ENCODE measurements at places on chromosomes 1 and 21.
A peak's percentile ranks its signal among the peaks of the same experiment; 100 is the strongest.

DNA sequence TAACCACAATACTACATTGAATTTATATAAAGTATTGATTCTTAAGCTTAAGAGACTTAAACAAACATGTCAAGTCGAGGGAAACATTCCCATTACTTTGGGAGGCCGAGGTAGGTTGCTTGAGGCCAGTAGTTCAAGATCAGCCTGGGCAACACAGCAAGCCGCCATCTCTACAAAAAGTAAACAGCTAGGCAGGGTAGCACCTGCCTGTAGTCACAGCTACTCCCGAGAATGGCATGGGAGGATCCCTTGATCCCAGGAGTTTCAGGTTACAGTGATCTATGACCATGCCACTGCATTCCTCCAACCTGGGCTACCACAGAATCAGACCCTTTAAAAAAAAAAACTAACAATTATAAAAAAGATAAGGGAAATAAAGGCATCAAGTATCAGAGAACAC is 50.4 kb downstream of the EIF4G3 start:
- no peak for DNase-seq

GRCh38 chr1:209008586-209008985 is 574.9 kb upstream of the CAMK1G start:
- no peak for DNase-seq

DNA sequence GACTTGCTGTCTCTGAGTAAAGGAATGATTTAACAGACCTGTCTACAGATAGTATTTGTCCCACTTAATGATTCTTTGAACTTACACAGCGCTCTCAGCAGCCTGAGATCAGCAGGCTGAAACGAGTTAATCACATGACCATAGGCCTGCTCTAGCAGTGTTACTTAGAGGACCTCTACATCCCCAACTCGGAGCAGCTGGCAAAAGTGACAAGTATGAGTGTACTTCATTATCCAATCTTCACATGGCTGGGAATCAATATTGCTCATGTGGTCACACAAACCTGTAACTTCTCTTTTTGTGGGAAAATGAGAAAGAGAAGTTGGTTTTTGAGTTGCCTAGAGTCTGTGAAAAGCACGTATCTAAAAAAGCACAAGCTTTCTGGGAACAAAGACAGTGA is 11.4 kb upstream of the ATP13A2 start:
- DNase-seq, result no peak

DNA sequence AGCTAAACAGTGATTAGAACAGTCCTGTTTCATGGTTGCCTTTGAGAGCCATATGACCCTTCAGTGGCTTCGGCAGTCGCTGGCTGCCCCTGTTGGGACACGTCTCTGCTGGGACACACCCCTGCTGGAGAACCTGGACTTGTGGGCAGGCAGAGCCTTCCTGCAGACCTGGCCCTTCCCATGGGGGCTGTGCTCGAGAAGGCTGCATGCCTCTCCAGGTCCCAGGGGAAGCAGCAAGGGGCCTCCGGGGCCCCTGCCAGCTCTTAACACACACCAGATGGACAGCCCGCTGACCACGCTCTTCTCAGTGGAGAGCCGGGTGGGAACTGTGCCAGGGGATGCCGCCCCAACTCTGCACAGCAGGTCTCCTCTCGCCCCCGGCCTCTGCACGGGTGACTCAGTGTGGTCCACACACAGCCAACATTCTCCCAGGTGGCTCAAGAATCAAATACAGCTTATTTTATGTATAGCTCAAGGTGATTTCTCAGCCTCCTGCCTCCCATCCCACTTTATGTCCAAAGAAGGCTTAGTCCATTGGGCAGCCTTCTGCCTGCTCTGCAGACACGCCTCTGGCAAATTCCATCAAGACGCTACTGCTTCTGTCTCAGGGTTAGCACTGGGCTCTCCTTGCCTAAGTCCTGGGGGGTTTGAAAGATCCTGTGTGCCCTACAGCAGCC is 450.8 kb downstream of the KIF26B start:
- DNase-seq, result no peak

DNA sequence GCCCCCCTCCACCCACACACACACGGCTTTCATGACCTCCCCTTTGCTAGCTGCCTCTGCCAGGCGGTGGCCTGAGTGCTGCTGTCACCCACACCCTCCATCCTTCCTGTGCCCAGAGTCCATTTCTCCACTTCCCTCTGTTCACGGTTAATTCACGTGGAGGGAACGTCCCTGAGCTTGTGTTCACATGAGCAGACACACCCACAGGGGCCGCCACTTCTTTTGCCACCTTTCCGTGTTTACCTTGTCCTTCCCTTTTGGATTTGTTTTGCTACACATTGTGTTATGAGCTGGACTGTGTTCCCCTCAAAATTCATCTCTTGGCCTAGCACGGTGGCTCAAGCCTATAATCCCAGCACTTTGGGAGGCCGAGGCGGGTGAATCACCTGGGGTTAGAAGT is 128.0 kb downstream of the ETS2 start:
- peak; percentile 48 for DNase-seq

Data from posterior cingulate gyrus (tissue), 11 donors.